Stimulated activated CD8-positive, alpha-beta memory T cell treated with anti-CD3 and anti-CD28 coated beads, Interleukin-12 subunit alpha, Interleukin-12 subunit beta, amount 100 ng/mL, for 4 hours (primary cell): ENCODE measurements at places on chromosomes 3 and 15.

GRCh38 chr15:85389772-85390171 lies 9.4 kb downstream of the AKAP13 start:
- no peak for DNase-seq

GRCh38 chr3:25033407-25034029 lies 394.5 kb upstream of the RARB start:
- DNase-seq: no peak

GRCh38 chr15:94889153-94889552 lies 657.8 kb downstream of the MCTP2 start:
- DNase-seq: no peak

- no peak for DNase-seq
These were observed 87.2 kb upstream of the SLC2A2 start for GRCh38 chr3:171113716-171114115.

- no peak for DNase-seq
These were observed 29.7 kb upstream of the POLG start for GRCh38 chr15:89364341-89364740.

- no peak for DNase-seq
These were observed 28.9 kb upstream of the KLHL6 start for GRCh38 chr3:183584246-183584913.

- no peak for DNase-seq
These were observed 608.5 kb upstream of the AGTR1 start for GRCh38 chr3:148089171-148089570.

GRCh38 chr3:60772584-60772983 lies 478.7 kb downstream of the FHIT start:
- DNase-seq: no peak
